ENCODE measurements at places on chromosomes 2 and 18. TPM values are rescaled to one million over a fixed set of nuclear protein-coding genes. Genes with fewer than 3 reads are reported as not detected.

LDLRAD4 gene
- total RNA-seq: 0.50 TPM

ARMC9 gene
- total RNA-seq: 13.6 TPM

FBXO41 gene
- total RNA-seq: 16.1 TPM

SLC8A1 gene
- 0.10 TPM for total RNA-seq

LHCGR gene
- not detected for total RNA-seq

B3GNT7 gene
- 14.4 TPM for total RNA-seq

RTKN gene
- 103 TPM for total RNA-seq

KCNJ3 gene
- 0.17 TPM for total RNA-seq

PROKR1 gene
- total RNA-seq: not detected

AQP4 gene
- total RNA-seq: 1.3 TPM

NEU4 gene
- 0.37 TPM for total RNA-seq

TEKT4 gene
- not detected for total RNA-seq

IL18RAP gene
- not detected for total RNA-seq

NYAP2 gene
- total RNA-seq: not detected

DNA sequence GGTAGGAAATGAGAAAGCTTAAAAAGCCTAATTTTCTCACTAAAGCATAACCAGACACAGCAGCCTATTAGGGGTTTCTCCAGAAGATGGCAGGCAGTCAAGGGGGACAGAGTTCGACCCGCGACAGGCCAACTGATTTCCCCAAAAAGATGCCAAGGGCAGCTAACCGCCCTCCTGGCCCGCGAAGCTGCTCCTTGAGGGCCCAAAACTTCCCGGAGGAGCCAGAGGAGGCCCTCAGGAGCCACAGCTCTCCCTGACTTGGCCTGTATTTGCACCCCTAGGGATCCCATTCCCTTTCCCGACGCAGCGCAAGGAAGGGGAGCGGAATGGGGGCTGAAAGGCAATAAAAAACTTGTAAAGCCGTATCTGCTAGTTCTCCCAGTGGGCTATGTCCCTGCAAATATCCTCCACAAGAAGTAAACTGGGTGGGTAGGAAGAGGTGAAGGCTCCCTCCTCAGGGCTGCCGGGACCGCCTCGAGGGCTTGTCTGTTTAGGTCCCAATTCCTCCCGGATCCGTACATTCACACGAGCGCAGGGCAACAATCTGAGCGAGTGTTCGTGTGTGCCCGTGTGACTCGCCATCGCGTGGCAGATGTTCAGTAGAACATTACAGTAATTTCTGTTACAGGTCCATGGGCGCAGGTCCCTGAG lies 756 bp upstream of the NAGK start:
- no peak for DNase-seq

DNA sequence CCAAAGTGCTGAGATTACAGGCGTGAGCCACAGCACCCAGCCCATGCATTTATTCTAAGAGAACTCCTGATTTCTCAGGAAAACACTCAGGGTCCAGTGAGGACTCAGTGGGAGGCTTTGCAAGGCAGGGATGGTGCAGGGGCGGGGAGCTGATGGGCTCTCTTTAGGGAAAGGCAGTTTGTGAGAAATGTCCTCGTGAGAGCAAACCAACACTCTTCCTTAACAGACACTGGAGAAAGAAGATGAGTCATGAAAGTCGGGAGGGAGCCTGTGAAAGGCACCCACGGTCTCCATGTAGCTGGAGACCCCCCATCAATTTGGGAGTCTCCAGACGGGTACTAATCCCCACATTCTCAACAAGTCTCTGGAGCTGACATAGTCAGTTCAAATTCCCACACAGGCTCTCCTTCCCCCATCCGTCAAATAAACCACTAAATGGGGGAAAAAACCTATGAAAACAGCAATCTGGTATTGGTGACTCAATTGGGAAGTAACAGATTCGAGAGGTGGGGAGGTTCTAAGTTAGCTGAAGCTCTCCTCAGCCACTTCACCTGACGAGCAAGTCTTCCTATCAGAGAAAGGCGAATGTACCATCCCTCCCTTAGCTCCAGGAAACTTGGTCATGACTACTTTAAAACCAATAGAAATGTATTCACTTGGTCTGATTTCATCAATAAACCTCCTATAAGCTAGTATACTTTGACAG lies 11.0 kb upstream of the CREG2 start:
- no peak for DNase-seq

GRCh38 chr2:58508006-58508405 lies 266.9 kb upstream of the FANCL start:
- no peak for DNase-seq

DNA sequence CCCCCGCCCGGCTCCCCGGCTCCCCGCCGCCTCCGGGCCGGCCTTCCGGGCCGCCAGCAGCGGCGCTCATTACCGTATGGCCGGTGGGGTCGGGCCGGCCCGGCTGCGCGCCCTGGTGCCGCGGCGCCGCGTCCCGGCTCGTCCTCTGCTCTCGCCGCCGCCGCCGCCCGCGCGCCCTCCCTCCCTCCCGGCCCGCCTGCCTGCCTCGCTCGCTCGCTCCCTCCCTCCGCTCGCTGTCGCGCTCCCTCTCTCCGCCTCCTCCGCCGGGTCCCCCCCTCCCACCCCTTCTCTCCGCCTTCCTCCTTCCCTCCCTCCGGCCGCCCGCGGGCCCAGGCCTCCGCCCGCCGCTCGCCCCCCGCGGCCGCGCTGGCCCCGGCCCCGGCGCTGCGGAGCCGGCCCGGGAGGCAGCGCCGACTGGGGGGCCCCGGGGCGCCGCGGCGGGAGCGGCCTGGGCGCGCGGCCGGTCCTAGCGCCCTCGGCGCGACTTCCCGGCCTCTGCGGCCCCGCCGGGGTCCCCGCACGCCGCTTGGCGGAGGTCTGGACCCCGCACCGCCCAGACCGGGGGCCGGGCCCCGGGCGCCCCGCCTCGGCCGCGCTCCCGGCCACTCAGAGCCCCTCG lies at the start of gene DNMT3A:
TSS of gene DNMT3A (minus strand) at position 173 of the 619 bp plus-strand sequence. CDS start 27,941 bp downstream, outside the sequence.
- peak; percentile 42 for DNase-seq

GRCh38 chr2:207041786-207042554 lies 102.7 kb downstream of the CPO start:
- no peak for DNase-seq

DNA sequence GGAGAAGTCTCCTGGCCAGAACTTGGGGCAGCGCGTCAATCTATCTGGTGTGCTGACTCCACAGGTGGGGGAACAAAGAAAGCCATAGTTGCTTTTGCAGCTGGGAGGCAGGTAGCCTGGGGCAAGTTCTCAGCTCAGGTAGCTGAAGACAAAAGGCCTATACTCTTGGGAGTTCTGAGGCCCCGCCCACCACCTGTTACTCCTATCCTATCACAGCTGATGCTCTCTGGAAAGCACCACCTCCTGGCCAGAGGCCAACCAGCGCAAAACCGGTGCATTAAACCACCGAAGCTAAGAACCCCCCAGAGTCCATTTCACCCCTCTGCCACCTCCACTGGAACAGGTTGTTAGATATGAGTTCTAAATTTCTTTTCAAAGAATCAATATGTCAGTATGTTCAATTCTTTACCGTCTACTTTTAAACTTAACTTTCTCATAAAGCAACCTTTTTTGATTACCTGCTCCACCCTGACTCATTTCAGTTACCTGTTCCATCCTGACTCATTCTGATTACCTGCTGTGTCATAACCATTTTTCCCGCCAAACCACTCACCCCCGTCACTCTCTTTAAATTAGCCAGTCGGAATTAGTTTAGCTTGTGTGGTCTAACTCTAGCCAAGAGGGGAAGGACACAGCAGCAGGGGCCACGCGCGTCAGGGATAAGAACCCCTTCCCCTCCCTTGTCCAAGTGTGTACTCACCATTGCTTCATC lies 43.4 kb downstream of the UPP2 start:
- DNase-seq: no peak

GRCh38 chr2:160220545-160221009 lies 20.5 kb upstream of the ITGB6 start:
- no peak for DNase-seq

GRCh38 chr18:40925071-40925541 lies 1029.9 kb upstream of the PIK3C3 start:
- no peak for DNase-seq

DNA sequence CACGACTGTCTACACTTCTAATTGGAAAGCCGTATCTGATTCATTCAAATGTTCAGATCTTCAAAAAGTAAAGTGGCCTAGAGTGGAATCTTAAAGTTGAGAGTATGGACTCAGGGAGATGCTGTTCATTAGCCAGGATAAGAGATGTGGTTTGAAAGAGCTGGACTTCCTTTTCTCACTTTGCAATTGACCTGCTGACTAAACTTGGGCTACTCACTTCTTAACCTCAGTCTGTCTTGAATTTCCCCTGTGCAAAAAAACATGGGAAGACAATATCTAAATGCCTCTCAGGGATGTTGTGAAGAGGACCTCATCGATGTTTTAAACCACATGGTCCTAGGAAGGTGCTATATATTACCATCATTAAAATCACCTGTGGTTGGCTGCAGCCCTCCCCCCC lies 64.1 kb downstream of the BCL2 start:
- DNase-seq: no peak

- no peak for DNase-seq
Observed at GRCh38 chr2:113061241-113061640, 2.2 kb downstream of the IL36RN start.

DNA sequence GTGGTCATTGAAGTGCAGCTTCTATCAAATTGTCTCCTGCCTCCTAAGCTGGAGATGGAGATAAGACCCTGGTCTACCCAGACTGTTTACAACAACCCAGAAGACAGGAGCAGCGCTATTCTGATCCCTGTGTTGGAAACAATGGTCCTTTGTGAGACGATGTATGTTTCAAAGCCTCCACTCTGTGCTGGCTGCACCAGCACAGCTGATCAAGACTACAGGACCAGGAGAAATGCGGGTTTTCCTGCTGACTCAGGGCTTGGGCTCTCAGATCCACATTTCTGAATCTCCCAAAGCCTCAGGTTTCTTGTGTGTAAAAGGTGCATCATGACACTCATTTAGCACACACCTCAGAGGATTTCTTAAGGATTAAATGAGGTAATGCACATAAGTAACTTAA lies 92.0 kb downstream of the POU3F3 start:
- DNase-seq: no peak

DNA sequence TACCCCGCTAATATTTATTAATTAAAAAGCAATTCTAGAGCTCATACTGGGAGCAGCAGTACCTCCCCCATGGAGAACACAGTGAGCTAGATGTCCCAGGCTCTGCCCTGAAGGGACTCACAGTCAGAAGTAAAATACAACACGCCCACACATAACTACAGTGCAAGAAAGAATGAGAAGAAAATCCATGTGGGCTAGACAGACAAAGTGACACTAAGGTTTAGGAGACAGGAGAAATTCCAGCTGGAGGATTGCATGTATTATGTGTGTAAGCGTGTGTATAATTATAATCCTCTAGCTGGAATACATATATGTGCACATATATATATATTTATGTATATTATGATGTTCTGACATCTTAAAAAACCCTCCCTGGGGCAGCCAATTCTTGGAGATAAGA lies 15.7 kb downstream of the SOWAHC start:
- no peak for DNase-seq

DNA sequence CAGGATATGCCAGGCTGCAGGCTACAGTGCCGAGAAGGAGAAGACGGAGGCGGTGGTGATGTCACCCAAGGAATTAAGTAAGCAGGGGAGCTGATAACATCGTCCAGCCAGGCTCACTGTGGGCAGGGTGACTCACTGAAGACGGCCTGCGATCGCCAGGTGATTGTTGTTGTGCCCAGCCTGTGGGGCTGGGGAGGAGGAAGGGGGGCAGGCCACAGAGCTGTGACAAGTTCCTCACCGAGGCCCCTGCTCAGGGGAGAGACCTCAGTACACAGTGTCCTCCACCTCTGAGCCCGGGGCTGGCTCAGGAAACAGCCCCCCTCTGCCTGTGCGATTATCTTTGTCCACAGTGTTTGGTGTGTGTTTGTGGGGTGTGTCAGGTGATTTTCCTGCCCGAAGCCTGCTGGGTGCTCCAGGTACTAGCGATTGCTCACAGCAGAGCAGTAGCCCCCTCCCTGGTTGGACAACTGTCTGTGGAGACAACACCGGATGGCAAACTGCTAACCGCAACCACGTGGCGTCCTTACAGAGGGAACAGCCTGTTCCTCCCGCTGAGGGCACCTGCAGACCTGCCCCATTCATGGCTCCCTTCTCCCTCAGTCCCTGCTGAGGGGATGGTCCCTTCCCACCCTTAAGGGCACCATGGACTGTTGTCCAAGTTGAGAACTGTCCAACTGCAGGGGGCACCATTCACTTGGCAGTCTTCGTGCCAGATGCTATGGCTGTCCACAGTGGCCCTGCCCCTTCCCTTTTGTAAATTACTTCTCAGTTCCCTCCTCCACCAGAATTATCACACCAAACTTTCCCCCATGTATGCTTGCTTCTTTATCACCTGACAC lies 95.1 kb downstream of the ZFP36L2 start:
- DNase-seq: peak; percentile 84

GRCh38 chr2:104049438-104049837 lies 804.5 kb upstream of the POU3F3 start:
- no peak for DNase-seq

GRCh38 chr18:23316316-23316715 lies 136.8 kb upstream of the RIOK3 start:
- no peak for DNase-seq

DNA sequence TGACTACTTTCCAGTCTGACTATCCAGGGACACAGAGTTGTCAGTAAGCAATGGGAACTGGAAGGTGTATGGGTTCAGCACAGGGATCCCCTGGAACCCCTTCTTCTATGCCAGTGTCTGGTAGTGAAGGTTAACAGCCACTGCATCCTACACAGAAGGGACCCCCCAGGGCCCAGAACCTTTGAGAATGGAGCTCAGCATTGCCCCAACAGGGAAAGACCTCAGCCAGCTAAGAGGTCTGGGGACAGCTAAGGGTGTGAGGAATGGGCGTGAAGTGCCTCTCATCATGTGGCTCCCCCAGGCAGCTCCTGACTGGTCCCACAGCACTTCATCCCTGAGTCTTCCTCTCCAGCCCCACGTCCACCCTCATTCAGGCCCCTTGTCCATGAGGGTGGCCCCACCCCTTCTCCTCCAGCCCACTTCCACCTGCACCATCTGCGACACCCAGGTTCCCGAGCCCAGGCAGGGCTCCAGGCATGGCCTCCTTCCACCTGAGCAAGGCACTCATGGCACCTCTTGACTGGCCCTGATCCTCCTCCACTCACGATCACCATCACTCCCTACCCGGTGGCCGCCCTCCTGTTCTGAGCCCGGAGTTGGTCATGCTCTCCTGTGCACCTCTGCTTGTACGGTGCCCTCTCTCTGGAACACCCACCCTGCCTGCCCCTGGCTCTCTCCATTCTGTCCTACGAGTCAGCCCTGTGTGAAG lies 77.1 kb downstream of the SFXN5 start:
- no peak for DNase-seq

GRCh38 chr18:64334748-64335147 lies 185.9 kb upstream of the LINC00305 start:
- DNase-seq: no peak

DNA sequence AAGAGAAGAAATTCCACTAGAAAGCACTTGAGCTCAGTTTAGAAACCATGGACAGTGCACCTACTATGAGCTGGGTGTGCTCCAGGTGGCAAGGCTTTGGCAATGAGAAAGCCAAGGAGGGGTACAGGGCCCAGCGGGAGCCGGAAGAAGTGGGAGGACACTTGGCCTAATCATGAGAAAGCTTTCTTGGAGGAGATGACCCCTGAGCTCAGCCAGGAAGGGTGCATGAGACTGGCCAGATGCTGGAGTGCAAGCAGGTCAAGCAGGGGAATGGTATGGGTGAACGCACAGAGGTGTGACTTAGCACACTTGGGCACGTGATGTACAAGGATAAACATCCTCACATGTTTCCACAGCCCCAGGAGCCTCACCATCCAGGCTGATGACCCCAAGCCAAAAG lies 97.2 kb upstream of the GLI2 start:
- no peak for DNase-seq

GRCh38 chr2:85604568-85605339 lies 2.3 kb upstream of the TMEM150A start:
- no peak for DNase-seq

All from Calu3 (cell line).